ENCODE measurements at places on chromosomes 11 and 22.

DNA sequence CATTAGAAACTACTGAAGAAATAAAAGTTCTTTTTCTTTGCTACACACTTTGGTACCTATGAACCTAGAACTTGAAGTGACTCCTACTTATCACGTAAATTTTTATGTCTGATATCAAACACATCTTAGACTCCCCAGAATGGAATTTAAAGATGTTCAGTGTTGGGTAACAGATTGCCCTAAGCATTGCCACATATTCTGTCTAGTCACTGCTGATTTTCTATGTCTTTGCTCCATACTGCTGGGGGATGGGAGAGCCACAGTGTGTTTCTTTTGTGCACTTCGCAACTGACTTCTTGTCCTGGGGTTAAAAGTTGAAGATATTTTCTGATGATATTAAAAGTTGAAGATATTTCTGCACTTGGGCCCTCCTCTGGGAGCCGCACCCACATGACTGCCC is 19.4 kb upstream of the MYO18B start:
- no peak for DNase-seq

DNA sequence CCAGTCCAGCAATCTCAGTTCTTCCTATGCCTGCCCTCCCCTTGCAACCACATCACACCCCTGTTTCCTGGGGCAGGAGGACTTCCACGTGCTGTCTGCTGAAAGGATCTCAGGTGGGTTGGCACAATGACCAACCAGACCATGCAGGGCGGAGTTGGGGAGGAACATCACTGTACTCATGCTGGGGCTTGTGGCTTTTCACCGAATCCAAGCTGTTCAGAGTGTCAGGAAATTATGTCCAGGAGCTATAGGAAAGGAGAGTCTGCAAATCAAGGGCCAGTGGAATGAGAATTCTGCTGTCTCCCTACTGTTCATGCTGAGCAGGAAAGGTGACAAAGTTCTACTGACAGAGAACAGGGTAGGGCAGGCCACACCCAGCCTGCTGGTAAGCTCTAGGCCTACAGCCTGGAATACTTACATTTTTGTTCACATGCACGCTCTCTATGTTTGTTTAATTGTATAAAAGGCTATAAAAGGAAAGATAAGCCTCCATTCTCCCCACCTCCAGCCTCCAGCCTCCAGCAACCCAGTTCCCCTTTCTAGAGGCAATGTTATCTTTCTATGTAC is 1.7 kb upstream of the PLAAT2 start:
- no peak for DNase-seq

DNA sequence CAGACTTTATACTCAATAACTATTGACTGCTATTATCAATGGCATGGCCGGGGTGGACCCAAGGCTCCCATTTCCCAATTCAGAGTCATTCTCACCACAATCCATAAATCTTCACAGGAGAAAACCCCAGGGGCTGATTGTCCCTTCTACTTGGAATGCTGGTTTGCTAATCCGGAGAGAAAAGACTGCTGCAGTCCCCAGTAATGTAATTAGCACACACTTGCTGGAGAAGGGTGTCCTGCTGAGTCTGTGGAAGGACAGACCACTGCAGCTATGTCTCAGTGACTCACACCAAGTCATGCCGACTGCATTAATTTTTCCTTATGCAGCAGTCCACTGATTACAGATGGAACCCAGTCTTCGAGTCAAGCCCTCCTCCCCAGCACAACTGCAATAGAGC is 5.9 kb upstream of the ETS1 start:
- DNase-seq: no peak

GRCh38 chr22:50258361-50259292 is 2.9 kb downstream of the MAPK12 start:
- DNase-seq: no peak

- DNase-seq: no peak
These were observed 103.2 kb downstream of the TBC1D22A start for GRCh38 chr22:46865642-46866041.

DNA sequence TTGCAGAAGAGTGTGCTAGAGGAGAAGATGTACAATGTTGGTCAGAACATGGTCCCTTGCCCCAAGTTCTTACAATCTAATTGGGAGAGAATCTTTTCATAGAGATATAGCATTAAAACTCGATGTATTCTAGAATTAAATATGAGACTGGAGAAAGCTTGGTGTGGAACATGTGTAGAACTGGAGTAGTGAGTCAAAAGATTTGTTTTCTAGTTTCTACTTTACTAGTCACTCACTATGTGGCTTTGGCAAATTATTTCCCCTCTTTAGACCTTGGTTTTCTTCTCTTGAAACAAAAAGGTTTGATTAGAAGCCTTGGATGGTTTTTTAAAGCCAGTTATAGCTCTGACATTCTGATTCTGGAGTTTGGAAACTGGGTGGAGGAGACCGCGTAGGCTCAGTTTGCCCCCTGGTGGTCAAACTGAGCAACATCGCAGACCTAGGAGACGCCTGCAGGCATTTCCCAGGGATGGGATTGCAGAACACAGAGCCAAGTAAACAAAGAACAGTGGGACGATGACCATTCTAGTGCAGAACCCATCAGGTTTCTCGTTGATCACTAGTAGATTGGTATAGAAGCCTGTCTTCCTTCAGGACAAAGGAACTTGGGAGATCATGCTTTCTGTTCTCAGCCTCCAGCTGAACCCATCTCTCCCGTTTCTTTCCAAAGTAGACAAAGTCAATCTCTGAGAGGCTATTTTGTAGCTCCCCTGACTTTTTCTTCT is 8.5 kb upstream of the CHRDL2 start:
- no peak for DNase-seq

DNA sequence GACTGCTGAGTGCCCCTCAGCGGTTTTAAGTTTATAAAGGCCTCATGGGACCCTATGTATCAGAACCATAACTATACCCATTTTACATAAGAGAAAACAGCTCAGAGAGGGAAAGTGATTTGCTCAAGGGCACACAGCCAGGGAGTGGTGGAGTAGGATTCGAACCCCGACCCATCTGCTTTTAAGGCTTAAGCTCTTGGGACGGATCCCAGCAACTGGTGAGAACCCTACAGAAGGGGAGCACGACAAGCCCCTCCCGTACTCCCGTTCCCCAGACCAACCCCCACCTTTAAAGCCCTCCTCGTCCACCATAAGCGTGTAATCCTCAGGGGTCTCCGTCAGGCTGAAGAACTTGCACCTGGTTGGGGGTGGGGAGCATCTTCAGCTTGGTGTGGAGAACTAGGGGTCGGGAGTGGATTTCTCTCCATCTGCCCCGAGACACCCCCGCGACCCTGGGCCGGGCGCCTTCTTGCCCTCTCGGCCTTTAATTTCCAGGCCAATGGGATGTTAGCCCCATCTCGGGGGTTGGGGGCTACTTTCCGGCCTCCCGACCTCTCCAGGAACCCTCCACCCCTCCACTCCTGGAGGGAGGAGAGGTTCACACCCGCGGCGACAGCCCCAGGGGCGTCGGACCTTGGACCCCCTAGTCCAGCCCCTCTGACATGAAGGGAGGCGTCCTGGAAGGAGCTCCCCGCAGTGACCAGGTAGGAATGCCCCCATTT is 725 bp downstream of the CASTOR1 start:
- no peak for DNase-seq

- no peak for DNase-seq
These were observed 311 bp downstream of the APBB1 start for GRCh38 chr11:6418557-6419008.

GRCh38 chr22:44353041-44353440 is 40.3 kb upstream of the SHISAL1 start:
- DNase-seq: no peak

DNA sequence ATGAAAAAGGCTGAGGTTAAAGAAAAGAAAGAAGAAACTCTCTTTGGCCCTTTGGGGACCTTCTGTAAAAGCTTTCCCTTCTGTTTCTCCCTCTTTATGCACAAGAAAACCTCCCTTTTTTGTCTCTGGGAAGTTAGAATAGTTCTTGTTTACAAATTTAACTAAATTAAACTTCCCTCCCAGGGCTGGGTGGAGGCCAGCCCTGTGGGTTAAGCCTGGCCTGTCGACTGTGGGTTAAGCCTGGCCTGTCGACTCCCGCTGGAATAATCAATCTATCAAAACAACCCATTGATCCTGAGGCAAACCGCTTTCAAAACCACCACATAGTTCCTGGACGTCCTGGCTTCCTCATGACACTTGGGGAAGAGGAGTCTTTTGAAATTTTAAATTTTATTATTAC is 1.2 kb upstream of the DRG1 start:
- no peak for DNase-seq

DNA sequence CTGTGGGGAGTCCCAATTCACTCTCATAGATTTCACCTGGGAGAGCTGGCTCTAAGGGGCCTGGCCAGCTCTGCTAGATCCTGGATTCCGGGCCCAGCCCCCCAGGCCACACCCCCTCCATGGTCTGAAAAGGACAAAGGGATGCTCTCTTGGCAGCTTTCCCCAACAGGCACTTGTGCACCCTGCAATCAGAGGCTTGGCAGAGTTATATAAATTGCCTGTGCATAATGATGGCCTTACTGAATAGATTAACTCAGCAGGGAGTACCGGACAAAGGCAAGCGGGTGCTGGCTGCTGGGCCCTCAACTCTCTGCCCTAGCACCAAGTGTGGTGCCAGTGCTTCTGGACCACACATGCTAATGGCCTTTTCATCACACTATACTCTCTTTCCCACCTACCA is 461.6 kb downstream of the BUD13 start:
- DNase-seq: no peak

DNA sequence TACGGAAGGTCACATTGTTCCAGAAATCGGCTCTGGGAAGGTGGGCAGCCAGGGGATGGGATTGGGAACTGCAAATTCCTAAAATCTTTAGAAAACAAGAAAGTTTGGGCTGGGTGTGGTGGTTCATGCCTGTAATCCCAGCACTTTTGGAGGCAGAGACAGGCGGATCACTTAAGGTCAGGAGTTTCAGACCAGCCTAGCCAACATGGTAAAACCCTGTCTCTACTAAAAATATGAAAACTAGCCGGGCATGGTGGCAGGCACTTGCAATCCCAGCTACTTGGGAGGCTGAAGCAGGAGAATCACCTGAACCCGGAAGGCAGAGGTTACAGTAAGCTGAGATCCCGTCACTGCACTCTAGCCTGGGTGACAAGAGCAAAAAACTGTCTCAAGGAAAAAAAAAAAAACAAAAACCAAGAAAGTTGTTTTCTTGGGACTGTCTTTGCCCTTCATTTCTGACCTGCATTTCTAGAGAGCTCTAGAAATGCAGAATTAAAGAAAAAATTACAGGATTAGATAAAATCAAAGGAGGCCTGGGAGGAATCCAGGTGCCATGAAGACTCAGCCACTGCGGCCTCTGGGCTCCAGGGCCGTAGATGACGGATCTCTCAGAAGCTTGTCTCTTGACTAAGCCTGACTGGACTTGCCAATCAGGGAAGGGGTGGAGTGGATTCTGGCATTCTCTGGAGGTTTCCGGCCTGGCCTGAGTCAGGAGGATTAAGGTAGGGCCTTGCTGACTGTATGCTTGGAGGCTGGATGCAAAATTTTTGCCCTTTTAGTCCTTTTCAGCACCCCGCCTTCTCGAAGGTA is 5.3 kb upstream of the MALAT1 start:
- DNase-seq: no peak

- DNase-seq: no peak
These were observed 14.6 kb upstream of the STK33 start for GRCh38 chr11:8608652-8609051.

GRCh38 chr22:41713004-41713403 is 13.7 kb downstream of the MEI1 start:
- DNase-seq: no peak

GRCh38 chr22:17845790-17846189 is 71.5 kb upstream of the BID start:
- no peak for DNase-seq

DNA sequence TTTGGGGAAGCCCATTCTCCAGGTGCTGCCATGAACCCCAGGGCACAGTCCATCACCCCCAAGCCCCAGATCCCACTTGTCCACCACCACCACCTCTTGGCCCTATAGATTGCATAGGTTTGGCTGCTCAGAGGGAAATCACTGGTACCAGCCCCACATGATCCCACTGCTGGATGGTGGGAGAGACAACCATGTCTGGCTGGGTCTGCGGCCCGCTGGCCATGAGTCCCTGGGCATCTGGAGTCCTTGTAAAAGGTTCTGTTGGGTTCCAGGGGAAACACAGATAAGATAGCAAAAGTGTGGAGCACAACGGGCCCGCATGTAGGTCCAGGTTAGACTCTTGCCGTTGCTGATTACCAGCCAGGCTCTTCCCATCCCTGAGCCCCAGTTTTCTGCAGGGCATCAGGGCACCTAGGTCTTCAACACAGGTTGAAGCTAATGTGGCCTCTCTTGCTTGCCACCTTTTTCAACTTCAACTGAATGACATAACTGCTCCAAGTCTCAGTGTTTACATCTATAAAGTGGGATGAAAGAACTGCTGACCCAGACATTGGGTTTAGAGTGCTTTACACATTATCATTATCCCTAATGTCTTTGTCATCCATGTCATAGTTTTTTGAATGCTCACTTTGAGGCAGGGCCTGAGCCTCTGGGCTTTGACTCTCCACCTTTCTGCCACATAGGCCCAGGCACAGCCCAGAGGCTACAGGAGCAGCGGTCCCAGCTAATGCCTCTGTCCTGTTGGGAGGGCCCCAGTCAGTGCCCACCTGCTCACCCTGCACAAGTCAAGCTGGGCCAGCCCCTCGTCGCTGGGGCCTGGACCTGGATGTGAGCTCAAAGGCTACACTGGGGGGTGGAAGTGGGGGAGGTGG is 1.0 kb upstream of the TANGO2 start:
- DNase-seq: no peak

DNA sequence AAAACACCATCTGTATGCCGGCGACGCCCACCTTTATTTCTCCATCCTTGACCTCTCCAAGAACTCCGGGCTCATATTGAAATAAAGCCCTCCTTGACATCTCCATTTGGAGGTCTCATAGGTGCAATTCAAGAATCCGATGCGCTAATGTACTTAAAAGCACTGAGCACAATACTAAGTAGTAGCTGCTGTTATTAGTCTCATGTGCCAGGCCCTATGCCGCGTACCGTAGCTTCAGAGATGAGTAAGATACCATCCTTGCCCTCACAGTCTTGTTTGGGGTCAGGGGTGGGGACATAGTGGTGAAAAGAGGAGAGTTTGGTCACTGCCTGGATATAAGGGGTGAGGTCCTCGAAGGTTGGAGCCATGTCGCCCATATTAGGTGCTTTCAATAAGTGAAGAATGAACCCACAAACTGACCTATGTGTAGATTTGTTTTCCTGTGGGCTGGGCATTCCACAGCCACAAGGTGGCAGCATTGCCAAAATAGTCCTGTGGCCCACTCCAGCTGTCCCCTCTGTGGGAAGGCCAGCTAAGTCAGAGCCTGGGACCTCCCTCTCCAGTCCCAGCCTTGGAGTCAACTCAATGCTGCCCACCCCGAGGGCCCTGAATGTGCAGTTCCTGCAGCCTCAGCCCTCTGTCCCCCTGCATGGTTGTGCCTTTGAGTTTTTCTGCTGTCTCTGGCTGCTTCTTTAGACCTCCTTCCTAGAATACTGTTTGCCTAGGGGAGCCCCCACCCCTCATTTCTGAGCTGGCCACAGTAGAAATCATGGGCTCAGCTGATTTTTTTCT is 6.5 kb downstream of the DCPS start:
- peak; percentile 32 for DNase-seq

- no peak for DNase-seq
These were observed 15.4 kb downstream of the SHANK2 start for GRCh38 chr11:71236836-71237475.

Measured in stimulated activated CD8-positive, alpha-beta memory T cell treated with anti-CD3 and anti-CD28 coated beads, Interleukin-15, amount 100 ng/mL, for 1 hour (primary cell).